Left hindlimb (tissue), 1 donor: ENCODE measurements at places on chromosomes 16 and 17.

- no peak for DNase-seq
Measured at GRCh38 chr17:19933628-19934027, 44.0 kb downstream of the AKAP10 start.

GRCh38 chr17:45021607-45022287, 29.7 kb downstream of the DCAKD start:
- peak; percentile 71 for DNase-seq

GRCh38 chr17:62738281-62738680, 69.8 kb downstream of the MARCHF10 start:
- DNase-seq, result no peak

GRCh38 chr17:59513934-59514841, 51.2 kb upstream of the DHX40 start:
- peak; percentile 53 for DNase-seq

- DNase-seq, result peak; percentile 54
Measured at GRCh38 chr16:75238853-75239541, 12.4 kb downstream of the BCAR1 start.
